Lower leg skin (tissue), 4 donors: ENCODE measurements at places on chromosomes 2 and 18. TPM values are rescaled to one million over a fixed set of nuclear protein-coding genes. Genes with fewer than 3 reads are reported as not detected.

The KCTD18 gene
- total RNA-seq: 16.9 TPM

The IFIH1 gene
- 7.9 TPM for total RNA-seq

The DYSF gene
- 2.5 TPM for total RNA-seq

The PRKD3 gene
- total RNA-seq: 28.4 TPM

The ZNF396 gene
- total RNA-seq: 1.1 TPM

The LRP1B gene
- 1.6 TPM for total RNA-seq

The DSEL gene
- 6.3 TPM for total RNA-seq

The LCT gene
- total RNA-seq: not detected

The CAMKMT gene
- 18.3 TPM for total RNA-seq

The ANKRD30BL gene
- not detected for total RNA-seq

The INPP4A gene
- total RNA-seq: 11.2 TPM

The MBP gene
- total RNA-seq: 45.0 TPM

The NIFK gene
- total RNA-seq: 46.8 TPM

The EML6 gene
- 2.9 TPM for total RNA-seq

The ANKRD29 gene
- total RNA-seq: 1.6 TPM

The GALNT5 gene
- total RNA-seq: 0.37 TPM

The TUBA3E gene
- total RNA-seq: not detected

The CCDC68 gene
- total RNA-seq: 1.5 TPM

The MAP3K19 gene
- not detected for total RNA-seq

The SLC5A7 gene
- total RNA-seq: not detected

The ZSCAN30 gene
- 6.1 TPM for total RNA-seq

The LYPD6 gene
- 0.79 TPM for total RNA-seq

The RGPD3 gene
- 0.30 TPM for total RNA-seq
